ENCODE measurements at places on chromosomes 11 and 22.

GRCh38 chr22:23278883-23279675, 98.8 kb downstream of the BCR start:
- DNase-seq = no peak

GRCh38 chr22:30045901-30046715, 34.2 kb upstream of the HORMAD2 start:
- DNase-seq = no peak

- DNase-seq = no peak
These were observed 8.2 kb upstream of the HSPA8 start for GRCh38 chr11:123069908-123070821.

DNA sequence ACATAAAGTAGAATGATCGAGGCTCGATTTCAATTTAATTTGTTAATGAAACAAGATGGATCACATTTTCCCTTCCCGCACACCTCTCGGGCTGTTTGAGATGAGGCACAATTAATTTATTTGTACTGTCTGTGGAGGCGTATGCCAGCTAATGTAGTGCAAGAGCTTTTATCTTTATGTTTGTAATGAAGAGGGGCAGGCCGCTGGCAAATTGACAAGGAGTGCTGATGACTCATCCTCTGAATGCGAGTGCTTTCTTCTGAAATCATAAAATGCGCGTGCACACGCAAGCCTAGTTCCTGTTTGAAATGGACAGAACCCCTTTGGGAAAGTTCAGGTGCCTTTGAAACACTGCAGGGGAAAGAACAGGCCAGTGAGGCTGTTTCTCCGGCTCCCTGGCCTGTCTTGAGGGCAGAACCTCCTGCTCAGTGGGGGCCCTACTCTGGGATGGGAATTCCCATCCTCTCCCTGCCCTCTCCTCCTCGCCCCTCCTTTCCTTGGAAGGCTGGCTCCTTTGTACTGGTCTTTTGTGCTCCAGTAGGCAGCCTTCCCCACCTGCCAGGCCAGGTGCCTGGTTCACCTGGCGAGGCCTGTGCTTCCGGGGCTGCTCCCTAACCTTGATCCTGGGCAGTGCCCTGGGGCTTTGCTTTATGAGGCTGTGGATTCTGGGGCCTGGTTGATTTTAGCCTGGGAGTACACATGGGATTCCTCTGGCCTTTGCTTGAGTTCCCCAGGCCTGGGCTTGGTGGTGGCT, 50.3 kb downstream of the TEAD1 start:
- DNase-seq = no peak

- no peak for DNase-seq
These were observed 12.7 kb downstream of the C11orf91 start for GRCh38 chr11:33687733-33688479.

GRCh38 chr11:20536784-20537183, 62.6 kb upstream of the SLC6A5 start:
- DNase-seq = no peak

GRCh38 chr11:109552376-109552775, 130.4 kb downstream of the C11orf87 start:
- DNase-seq = no peak

DNA sequence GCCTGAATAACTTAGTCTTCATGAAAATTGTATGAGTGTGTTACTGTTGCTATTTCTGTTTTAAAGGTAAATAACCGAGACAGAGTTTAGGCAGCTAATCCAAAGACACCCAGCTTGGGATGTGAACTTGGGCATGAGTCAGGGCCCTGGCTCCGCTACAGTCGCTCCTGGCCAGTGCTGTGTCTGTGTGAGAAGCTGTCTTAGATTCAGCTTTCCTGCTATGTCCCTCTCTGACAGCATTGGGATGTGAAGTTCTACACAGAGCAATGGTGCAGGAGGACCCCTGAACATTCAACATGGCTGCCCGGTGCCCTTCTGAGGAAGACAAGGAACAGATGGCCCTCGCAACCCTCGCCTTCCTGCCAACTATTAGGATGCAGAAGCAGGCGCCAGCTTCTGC, 49.4 kb downstream of the GALNT18 start:
- DNase-seq = no peak

GRCh38 chr11:12799334-12799835, 125.2 kb downstream of the TEAD1 start:
- no peak for DNase-seq

GRCh38 chr11:69089258-69089657, 40.5 kb downstream of the TPCN2 start:
- DNase-seq = no peak

DNA sequence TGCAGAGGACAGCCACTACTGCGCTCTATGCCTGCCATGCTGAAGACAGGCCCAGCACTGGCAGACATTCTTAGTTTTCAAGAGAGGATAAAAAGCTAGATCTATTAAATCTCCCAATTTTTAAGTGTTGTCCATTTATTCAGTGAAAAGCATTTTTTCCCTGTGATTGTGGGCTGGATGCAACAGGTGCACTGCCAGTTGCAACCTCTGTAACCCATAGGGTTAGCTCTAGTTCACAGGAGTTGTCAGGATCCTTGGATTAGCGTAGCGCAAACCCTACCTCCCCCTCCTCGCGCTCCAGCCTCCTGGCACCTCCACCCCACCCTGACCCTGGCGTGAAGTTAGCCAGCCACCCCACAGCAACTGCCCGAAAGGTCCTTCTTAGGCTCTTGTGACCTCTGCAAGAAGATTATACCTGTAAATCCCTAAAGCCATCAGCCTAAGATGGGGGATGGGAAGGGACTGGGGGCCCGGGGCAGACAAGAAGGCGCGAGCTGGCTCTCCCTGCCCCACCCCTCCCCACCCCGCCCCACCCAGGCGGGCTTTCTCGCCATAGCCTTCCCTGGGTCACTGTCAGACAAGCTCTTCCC, 30.9 kb downstream of the EIF3F start:
- no peak for DNase-seq

DNA sequence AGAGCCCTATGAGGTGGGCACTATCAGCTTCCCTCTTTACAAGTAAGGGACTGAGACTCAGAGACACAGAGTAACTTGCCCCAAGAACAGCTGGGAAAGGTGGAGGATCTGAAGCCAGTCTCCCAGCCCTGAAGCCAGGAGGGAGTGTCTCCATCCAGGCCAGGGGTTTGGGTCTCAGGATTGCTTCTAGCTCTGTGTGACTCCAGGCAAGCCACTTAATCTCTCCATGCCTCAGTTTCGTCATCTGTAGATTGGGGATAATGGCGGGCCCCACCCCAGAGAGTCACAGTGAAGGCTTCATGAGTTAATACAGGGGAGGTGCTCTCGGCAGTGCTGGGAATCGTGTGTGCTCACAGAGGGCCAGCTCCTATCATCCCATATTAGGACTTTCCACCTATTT, 10.5 kb downstream of the MAP4K2 start:
- no peak for DNase-seq

- no peak for DNase-seq
These were observed 32.6 kb upstream of the GNAZ start for GRCh38 chr22:23037429-23038333.

DNA sequence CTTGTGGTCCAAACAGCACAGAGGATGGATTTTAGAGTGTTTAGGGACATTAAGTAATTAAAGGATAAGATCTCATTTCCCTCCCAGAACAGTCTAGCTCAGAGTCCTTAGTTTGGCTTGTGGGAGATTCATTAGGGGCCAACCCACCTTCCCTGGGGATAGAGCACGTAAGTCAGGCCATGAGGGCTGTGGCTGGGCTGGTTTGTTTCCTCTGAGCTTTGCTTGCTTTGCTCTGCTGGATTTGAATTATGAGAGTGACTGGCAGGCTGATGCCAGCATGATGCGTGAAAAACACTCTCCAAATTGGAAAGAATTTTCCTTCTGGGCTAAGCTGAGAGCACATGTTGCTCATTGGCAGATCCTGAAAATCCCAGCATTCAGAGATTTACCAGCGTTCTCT, 84.7 kb upstream of the HEPHL1 start:
- no peak for DNase-seq

DNA sequence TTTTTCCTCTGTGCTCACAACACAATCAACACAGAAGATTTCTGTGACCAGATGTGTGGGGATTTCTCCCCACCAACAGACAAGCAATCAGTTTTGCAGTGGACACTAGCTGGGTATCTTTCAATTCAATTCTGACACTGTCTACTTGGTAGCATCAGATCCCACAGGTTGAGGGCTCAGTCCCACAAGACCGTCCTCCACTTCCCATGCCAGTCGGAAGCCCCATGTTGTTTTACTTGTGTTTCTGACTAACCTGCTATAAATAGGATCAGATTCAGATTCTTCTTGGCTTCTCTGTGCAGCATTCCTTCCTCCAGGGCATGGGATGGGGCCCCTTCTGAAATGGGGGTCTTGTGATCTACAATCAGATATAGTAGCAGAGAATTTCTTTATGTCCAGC, 19.6 kb downstream of the ACER3 start:
- DNase-seq = no peak

DNA sequence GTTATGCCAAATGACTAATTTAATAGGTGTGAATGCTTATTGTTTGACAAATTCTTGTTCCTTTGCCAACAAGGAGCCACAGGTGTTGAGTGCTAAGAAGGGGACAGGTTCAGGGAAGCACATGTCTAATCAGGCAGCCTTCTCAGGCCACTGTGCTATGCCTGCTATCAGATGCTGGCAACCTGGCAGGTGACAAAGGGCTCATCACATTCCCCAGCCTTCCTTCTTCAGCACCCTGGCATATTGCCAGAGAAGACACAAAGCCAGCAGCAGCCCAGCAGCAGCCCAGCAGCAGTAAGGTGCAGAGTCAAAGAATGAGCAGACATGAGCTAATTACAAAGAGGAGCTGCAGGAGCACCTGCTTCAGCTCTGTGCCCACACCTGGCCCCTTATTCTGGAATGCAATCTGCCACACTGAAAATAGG, 68.2 kb downstream of the GUCY1A2 start:
- no peak for DNase-seq

DNA sequence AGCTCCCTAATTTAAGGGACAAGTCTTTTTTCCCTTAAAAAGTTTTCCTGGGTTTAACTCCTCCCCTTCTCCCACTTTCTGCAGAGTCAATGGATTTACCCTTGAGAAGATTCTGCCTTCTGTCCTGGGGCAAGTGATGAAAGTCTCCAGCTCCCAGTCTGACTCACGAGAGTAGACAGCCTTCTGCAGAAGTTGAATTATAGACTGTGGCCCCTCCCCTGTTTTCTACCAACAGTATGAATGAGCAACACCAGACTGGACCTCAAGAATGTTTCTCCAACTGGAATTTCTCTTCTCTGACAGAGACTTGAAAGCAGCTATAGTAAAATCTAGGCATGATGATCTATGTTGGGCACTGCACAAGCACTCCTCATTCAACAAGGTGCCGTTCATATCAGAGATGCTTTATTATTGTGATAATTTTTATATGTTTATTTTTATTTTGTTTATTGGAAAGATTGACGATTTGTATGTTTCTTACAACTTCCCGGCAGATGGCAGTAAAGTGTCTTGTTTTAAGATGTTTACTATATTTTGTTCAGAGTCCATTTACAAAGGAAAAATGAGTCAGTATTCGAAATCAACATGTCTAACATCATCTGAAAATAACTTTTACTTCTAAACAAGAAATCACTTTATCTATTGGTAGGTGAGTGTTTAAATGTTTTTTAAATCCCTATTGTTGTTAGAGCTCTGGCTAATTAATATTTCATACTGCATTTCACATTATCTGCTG, 56.6 kb downstream of the LMO2 start:
- DNase-seq = no peak

- DNase-seq = no peak
These were observed 2.1 kb downstream of the ADA2 start for GRCh38 chr22:17217179-17217578.

DNA sequence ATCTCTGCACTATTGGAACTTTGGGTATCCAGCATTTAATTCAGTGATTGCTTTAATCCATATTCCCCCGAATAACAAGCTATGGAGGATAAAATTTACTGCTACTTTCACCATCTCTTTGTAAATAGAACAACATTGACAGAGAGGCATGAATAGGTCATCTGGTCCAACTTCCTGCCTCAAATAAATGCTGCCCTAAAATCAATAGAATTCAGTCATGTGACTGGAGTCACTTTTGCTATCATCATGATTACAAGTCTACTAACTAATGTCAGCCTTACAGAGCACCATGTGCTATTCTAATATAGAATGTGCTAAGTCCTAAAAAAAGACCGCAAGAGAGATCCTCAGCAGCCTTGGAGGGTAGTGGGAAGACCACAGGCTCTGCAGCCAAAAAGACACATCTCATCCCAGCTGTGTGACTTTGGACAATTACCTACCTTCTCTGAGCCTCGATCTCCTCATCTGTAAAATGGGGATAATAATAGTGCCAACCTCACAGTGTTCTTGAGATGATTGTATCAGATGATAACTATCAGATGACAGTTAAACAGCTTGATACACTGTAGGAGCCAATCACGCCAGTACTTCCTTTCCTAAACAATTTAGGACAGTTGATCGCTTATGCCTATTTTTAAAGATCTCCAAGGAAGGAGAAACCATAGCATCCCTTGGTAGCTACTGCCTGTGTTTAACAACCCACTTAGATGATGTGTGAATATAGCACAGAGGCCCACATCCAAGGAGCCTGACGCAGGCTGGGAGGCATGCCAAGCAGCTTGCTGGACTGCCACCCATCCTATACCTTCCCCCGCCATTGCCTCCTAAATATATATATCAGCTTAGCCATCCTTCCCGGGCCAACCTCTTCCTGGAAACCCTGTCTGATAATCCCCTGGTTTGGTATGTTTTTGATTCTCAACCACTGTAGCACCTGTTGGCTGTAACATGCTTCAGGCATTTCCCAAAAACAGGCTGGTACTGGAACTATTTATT, 77.3 kb upstream of the PHF21A start:
- no peak for DNase-seq

GRCh38 chr22:42169055-42169469, 38.5 kb upstream of the CYP2D6 start:
- no peak for DNase-seq

- DNase-seq = no peak
These were observed 16.8 kb upstream of the ACCSL start for GRCh38 chr11:44030996-44031395.

- no peak for DNase-seq
These were observed 19.6 kb downstream of the PRDM11 start for GRCh38 chr11:45165806-45166603.
